ENCODE measurements at places on chromosomes 1 and 21. TPM values are rescaled to one million over a fixed set of nuclear protein-coding genes. Genes with fewer than 3 reads are reported as not detected.

GRCh38 chr1:201737352-201738060 lies 91.5 kb upstream of the IPO9 start:
- peak; percentile 76 for DNase-seq

- no peak for DNase-seq
These were observed 2.3 kb upstream of the LYPLAL1 start for GRCh38 chr1:219171192-219171935.

OR2L13 gene
- not detected for total RNA-seq

GRCh38 chr1:241457421-241457820 lies 62.1 kb downstream of the FH start:
- DNase-seq = no peak

- no peak for DNase-seq
These were observed 19.7 kb upstream of the SFT2D2 start for GRCh38 chr1:168206111-168206510.

DNA sequence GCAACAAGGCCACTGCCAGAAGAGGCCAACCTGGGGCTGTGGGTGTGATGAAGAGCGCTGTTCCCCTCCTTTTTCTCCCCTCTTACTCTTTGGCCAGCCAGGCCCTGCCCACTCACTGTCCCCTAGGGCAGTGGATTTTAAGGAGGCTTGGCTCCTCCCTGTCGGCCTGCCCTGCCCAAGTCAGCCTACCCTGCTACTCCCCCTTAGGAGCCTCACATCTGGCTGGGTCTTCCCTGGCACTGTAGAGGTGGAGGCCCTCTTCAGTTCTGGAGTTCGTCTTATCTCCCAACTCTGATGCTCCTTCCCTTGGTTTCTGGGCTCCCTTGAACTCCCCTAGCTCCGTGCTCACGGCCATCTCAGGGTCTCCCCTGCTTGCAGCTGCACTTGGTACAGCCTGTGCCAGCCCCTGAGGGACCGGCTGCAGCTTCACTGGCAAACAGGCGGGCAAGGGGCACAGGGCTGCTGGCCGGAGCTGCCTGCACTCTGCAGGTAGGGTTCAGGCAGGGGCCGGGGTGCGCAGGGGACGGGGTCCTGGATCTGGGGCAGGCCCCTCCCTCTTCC lies 4.0 kb downstream of the AMPD2 start:
- no peak for DNase-seq

DNA sequence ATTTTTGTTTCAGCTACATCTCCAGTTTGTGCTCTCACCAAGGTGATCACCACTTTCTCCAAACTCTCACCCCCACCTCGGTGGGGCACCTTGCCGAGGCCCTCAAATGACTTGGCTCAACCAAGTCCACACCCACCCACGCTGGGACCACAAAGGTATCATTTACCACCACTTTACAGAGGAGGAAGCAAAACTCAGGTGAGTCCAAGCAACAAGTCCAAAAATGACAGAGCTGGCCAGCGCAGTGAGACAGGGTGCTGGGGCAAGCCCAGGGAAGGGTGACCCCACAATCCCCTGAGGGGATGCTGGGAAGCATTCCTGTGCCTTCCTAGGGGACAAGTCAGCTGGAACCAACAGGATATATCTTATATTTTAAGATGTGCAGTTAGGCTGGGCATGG lies 24.7 kb downstream of the SSBP3 start:
- DNase-seq = no peak

DNA sequence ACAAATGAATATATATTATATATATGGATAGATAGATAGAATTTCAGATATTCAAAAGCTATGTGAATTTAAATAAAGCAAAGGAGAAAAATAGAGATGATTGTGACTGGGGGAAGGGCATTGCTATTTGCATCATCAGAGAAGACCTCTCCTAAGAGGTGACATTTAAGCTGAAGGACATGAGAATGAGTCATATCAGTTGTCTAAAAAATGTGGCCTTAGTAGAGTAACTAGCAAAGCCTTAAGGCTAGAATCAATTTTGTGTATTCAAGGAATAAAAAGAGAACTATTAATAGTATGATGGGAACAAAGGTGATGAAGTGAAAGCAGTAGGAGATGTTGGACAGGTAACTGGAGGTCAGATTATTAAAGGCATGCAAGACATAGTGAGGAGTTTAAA lies 34.8 kb upstream of the SLC35F3 start:
- DNase-seq = no peak

GRCh38 chr1:184930232-184930631 lies 44.1 kb downstream of the NIBAN1 start:
- no peak for DNase-seq

GRCh38 chr1:19360843-19361610 lies 48.9 kb downstream of the SLC66A1 start:
- DNase-seq = no peak

- DNase-seq = no peak
These were observed 13.6 kb upstream of the PTPN7 start for GRCh38 chr1:202173993-202174392.

- DNase-seq = no peak
These were observed 42.2 kb upstream of the ZNF326 start for GRCh38 chr1:89952605-89953130.

DNA sequence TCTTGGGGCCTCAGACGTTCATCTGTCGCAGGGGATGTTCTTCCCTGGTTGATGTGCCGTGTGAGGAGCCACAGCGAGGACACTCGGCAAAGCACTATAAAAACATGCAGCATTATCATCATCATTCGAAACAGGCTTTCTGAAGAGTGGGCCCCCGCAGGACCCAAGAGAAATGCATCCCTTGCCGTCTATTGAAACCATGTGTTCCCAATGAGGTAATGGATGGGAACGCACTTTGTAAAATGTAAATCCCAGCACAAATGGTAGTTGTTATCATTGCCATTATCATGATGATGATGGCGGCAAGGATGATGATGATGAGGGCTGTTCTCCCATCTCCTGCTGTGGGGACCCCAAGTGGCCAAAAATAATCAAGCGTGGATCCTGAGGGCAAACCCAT lies 76.8 kb downstream of the GLIS1 start:
- no peak for DNase-seq
